ENCODE measurements at places on chromosomes 6 and 20.

GRCh38 chr6:170208182-170208601, 82.7 kb downstream of the DLL1 start:
- DNase-seq = no peak

DNA sequence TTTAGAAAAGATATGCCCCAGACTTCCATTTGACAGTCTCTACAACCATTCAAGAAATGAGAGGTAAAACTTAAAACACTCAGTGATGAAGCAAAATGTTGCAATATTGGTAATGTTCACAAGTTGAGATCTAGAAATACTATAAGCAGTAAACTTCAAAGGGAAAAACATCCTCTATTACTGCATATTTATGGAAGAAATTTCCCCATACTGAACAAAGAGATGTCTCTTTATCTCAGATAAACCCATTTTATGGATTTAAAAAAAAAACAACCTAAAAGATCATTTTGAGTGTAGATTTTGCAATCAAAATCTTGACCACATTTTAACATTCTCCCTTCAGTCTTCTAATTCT, 177.8 kb upstream of the TAB2 start:
- no peak for DNase-seq

DNA sequence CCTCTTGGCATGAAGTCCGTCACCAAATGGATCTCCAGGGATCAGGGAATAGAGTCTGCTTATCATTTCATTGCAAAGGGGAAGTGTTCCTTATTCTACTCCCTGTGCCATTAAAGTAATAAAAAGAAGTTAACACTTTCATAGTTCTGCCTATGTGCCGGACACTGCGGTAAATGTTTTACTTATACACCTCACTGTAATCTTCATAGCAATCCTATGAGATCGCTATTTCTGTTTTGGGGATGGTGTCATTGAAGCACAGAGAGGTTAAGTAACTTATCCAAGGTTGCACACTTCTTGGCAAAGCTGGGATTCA, 177.7 kb downstream of the TSHZ2 start:
- DNase-seq = no peak

- no peak for DNase-seq
These were observed 97.5 kb upstream of the TMEM30A start for GRCh38 chr6:75381877-75382633.

DNA sequence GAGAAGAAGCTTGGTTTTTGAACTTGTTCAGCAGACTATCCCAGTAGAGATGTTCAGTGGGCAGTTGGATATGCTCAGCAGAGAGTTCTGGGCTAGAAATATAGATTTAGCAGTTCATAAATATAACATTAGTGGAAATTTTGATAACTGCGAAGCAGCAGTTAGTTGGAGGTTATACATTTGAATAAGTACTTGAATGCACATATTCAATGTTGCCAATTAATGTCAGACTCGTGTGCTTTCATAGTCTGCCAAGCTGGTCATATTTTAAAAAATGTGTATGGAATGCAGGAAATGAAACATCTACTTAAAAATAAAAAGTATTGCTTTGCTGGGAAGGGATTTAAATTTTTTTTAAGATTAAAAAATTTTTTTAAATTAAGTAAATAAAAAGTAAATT, 92.5 kb upstream of the E2F3 start:
- DNase-seq = no peak

DNA sequence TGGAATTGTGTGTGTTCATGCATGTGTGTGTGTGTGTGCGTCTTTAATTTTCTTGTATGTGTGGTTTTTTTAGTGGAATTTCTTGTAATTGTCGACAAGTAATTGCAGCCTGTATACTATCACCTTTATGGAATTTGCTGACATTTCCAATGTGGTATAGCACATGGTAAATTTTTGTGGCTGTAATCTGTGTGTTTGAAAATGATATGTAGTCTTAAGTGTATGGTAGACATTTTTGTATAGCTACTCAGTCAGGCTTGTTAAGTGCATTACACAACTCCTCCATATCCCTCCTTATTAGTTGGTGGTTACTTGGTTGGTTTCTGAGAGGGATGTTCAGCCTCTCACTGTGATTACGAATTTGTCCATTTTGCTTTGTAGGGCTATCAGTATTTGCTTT, 384.5 kb upstream of the HSF2 start:
- DNase-seq = no peak

GRCh38 chr6:45710304-45710821, 305.3 kb downstream of the CLIC5 start:
- peak; percentile 68 for DNase-seq

DNA sequence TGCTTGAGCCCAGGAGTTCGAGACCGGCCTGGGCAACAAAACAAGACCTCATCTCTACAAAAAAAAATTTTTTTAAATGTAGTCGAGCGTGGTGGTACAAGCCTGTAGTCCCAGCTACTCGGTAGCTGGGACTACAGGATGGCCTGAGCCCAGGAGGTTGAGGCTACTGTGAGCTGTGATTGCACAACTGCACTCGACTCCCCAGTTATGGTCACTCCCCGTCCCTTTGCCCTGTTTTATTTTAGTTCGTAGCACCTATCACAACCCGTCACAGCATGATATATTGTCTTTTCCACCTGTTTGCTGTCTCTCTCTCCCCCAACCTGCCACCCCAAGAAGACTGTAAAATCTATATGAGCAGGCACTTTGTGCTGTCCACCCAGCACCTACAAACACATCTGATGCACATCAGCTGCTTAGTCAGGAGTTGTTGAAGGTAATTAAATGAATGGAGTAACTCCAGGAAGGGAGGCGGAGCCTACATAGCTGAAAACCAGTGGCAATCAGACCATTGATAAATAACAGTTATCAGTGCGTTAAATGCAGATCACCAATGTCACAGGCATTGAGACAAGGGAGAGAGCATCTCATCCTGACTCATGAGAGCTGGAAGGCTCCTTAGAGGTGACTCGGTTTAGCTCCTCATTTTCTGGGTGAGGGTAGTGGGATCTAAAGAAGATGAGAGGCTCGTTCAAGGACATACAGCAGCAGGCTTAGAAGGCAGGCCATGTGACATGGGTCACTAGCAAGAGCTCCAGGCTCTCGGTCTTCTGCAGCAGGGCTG, 14.4 kb upstream of the XRN2 start:
- DNase-seq = no peak

GRCh38 chr6:34324738-34325444, 67.6 kb downstream of the NUDT3 start:
- no peak for DNase-seq

DNA sequence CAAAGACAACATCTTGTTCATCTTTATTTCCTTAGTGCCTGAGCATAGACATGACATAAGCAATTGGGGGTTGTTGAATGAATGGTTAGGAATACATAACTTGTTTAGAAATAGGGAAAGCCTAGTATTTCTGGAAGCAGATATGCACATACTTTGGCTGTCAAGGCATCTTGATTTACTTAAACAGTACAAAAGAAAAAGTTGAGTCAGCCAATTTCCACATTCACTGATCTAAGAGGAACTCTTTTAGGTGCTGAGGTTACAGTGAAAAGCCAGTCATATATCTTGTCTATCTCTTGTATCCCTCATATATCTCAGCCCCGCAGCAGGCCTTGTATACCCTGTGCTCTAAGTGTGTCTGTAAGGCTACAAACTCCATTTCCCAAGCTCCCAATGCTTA, 11.6 kb downstream of the ZKSCAN4 start:
- DNase-seq = no peak

- DNase-seq = no peak
These were observed 2.4 kb downstream of the MARCKS start for GRCh38 chr6:113859349-113860180.

- no peak for DNase-seq
These were observed 97.7 kb upstream of the SGK1 start for GRCh38 chr6:134415656-134416055.

- no peak for DNase-seq
These were observed 42.4 kb downstream of the TMEM242 start for GRCh38 chr6:157280947-157281346.

DNA sequence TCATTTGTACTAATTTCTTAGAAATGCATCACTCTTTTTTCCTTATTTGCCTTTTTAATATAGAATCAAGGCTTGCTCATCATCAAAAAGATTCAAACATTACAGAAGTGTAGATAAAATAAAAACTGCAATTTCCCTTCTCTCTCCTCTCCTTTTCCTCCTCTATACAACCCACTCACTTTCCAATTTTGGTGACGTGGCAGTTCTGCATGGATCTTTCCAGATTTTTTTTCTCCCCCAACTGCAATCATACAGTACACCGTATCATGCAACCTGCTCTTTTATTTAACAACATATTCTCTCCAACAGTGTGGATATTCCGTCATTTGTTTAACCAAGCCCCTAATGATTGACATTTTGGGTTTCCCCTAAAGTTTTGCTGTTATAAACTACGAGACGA, 140.5 kb downstream of the BFSP1 start:
- no peak for DNase-seq

DNA sequence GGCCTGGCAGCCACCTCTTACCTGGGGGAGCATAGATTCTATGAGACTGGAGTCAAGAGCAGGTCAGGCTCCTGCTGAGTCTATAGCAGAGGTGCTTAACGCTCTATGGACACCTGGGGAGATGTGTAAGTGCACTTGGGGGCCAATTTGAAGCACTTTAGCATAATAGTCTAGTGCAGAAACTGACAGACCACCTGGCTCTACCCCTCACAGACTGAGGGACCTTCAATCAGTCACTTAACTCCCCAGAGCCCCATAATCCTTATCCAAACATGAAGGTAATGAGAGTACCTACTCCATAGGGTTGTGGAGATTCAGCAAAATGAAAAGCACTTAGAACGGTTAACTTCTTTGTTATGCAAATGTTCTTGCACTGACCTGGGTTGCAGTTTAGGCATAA, 87.3 kb upstream of the SLC22A16 start:
- DNase-seq = no peak

GRCh38 chr6:108589244-108589791, 28.6 kb downstream of the FOXO3 start:
- no peak for DNase-seq

- DNase-seq = no peak
These were observed 505.3 kb upstream of the JAG1 start for GRCh38 chr20:11178946-11179654.

GRCh38 chr20:46252352-46253091, 55.8 kb downstream of the CDH22 start:
- DNase-seq = no peak

GRCh38 chr20:48259456-48259855, 474.2 kb upstream of the SULF2 start:
- DNase-seq = no peak

- no peak for DNase-seq
These were observed 400.8 kb upstream of the CHD6 start for GRCh38 chr20:42018979-42019378.

- no peak for DNase-seq
These were observed 150.4 kb upstream of the SMLR1 start for GRCh38 chr6:130676773-130677144.

GRCh38 chr20:6848992-6849391, 81.5 kb downstream of the BMP2 start:
- no peak for DNase-seq

- DNase-seq = no peak
These were observed 368.2 kb upstream of the CITED2 start for GRCh38 chr6:139742671-139743070.

- DNase-seq = no peak
These were observed 14.6 kb downstream of the SNHG17 start for GRCh38 chr20:38420388-38421085.

DNA sequence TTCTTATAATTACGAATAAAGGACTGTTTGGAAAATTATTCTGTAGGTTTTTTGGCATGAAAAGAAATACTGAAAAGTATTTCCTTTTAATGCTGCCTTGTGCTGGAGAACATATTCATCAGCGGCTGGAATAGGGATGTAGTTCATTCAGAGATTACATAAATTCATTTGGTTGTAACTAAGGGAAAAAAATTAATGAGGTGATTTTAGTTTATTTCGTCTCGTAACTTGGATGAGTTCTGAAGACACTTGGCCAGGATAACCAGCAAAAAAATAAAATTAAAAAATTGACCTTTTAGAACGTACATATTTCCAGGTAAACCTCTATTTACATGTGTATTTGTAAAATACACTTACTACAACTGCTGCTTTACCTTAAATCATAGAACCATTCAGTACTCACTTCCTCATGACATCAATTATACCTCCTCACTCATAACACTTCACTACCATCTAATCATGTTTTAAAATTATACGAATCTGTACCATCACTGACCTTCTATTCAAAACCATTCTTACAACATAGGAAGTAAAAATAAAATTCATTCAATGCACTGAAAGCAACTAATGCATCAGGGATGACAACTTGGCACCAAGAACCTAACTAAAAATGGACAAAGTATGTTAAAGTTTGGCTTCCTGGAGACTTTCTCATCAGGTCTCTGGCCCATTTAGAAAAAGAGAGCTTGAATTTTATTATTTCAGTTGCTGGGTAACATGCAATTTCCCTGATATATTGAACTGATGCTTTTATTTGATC, 17.2 kb downstream of the KLHL31 start:
- DNase-seq = no peak

GRCh38 chr6:29749668-29750067, 26.4 kb downstream of the HLA-F start:
- DNase-seq = no peak

GRCh38 chr6:41659935-41660334, 21.7 kb downstream of the MDFI start:
- no peak for DNase-seq

DNA sequence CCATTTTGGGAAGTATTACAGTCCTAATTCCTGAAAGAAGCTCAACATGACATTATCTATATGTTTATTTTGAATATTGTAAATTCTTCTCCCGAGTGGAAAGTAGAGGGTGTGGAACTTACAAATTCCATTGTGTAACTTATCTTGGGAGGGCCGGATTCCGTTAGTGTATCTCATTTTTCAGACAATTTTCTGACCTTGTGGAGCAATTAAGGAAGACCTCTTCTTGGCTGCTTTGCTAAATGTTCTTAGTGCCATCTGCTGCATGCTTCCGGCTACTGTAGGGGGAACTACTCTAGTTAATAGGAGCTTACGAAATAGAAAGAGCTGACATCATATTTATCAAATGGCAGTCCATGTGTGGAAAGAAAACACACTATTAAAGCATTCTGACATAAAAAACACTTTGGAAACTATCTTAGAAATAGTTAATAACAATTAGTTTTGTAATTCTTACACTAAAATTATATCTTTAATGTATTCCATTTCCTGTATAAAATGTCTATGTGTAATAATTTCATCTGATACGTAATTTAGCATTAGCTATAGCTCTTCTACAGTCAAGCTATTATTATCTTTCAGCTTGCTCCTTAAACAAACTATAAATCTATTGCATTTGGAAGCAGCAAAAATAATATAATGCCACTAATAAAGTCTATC, 41.5 kb upstream of the KCNQ5 start:
- no peak for DNase-seq

- no peak for DNase-seq
These were observed 19.8 kb downstream of the SUMO4 start for GRCh38 chr6:149419696-149420404.

GRCh38 chr6:37731888-37732287, 34.2 kb upstream of the MDGA1 start:
- DNase-seq = no peak

- no peak for DNase-seq
These were observed 89.8 kb downstream of the CD164 start for GRCh38 chr6:109292420-109292819.

GRCh38 chr6:285030-285771, 7.1 kb upstream of the DUSP22 start:
- no peak for DNase-seq

GRCh38 chr6:57248311-57248895, 26.3 kb upstream of the RAB23 start:
- no peak for DNase-seq

Data from stimulated activated CD4-positive, alpha-beta T cell treated with anti-CD3 and anti-CD28 coated beads, Interleukin-1b, Interleukin-23, amount 100 ng/mL, for 1 hour (primary cell).